ENCODE measurements at places on chromosomes 16 and 17.
A peak's percentile ranks its signal among the peaks of the same experiment; 100 is the strongest.

DNA sequence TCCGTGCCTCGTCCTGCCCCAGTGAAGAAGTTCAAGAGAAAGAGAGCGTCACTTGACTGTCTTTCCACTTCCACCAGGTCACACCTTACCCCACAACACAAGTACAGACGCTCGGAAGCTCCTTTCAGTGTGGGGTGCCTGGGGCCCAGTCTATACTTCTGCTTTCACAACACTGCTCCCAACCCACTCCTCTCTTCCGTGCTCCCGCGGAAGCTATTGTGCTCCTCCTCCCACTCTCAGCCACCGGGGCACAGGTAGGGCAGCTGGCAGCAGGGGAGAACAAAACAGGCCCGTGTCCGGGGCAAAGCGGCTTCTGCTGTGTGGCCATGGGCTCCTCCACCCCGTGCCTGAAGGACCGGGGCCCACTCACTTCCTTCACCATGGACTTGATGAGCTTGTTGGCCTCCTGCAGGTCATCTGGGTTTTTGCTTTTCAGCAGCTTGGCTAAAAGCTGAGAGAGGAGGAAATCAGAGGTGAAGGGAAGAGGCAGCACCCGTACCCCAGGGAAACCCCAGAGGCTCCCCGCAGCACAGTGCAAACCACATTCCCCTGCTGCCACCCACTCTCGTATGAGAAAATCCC, 18.9 kb downstream of the GGA3 start:
- DNase-seq: no peak

GRCh38 chr17:10149573-10150399, 48.6 kb downstream of the GAS7 start:
- peak; percentile 80 for DNase-seq

- no peak for DNase-seq
Measured at GRCh38 chr16:66481943-66482390, 54.9 kb downstream of the BEAN1 start.

DNA sequence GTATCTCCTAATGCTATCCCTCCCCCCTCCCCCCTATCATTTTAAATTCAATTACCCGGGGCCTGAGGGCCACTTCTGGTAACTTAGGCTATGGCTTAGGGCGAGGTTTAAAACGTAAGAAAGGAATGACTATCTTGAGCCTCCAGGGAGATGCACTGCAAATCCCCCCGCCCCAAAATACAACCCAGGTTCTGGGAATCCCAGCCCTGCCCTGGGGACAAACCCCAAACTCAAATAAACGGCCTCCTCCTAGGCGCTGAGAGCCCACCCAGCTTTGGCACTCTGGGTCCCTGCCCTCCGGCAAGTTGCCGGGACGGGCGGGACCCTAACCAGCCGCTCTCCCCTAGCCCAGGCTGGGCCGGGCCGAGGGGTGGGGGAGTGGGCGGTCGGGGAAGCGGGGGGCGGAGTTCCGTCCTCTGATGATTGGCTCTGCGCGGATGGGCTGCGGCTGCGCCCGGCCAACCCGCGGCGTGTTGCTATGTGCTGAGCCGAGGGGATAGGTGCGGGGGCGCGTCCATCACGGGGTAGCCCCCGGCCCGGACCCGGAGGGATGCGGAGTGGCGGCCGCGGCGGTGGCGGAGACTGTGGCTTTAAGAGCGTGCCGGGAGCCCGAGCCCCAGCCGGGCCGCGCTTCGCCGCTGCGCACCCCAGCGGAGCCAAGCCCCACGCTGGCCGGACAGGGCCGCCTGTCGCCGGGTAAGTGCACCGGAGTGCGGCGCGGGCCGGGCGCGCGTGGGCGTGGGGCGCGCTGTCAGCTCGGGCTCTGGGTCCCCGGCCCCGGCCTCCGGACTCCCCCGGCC, at the start of gene YPEL2:
Gene YPEL2 (plus strand): TSS at position 527 of the 800 bp plus-strand sequence. CDS start 21,755 bp downstream, outside the sequence.
- peak; percentile 93 for DNase-seq

Data from GM23248 (cell line).